GM04503 (cell line): ENCODE measurements at places on chromosomes 1 and 21.

- no peak for DNase-seq
Measured at GRCh38 chr1:38102636-38103035, 56.0 kb upstream of the POU3F1 start.

- no peak for DNase-seq
Measured at GRCh38 chr1:155127967-155128754, 485 bp downstream of the EFNA1 start.

GRCh38 chr1:201876148-201876818 lies 12.4 kb upstream of the SHISA4 start:
- DNase-seq: no peak

GRCh38 chr1:61322008-61322744 lies 239.8 kb downstream of the NFIA start:
- DNase-seq: no peak

- DNase-seq: no peak
Measured at GRCh38 chr1:202568410-202568809, 141.8 kb downstream of the SYT2 start.

DNA sequence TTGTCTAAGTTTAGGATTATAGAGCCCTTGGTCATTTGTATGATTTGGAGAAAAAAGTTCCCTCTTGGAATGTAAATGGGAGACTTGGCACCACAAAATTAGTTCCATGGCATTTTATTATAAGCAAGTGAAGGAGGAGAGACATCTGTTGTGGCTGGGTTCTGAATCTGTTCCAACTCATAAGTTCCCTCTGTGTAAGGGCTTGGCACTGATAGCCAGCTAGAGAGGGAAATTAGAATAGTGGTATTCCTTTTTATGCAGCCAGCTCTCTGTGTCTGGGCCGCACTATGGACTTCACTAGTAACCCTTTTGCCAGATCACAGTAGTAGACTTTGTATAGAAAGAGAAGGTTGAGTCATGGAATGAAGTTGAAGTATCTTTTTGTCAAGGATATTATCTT lies 31.1 kb downstream of the GNAI3 start:
- no peak for DNase-seq

DNA sequence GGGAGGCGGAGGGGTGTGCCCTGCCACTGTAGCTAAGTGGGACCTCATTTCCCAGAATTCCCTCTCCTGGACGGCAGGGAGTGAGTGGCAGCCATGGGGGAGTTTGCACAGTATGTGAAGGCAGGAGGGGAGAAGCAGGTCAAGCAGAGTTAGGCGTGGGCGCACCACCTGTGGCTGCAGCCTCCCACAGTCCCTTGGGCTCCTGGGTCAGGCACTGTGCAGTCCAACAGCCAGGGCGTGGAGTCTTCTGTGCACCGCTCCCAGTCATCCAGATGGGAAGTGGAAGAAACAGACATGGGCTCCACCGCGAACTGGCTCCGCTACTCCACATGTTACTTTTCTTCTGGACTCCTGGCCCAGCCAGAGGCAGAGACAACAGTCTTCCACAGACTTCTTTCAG lies 85.4 kb upstream of the TIAM1 start:
- DNase-seq: no peak

GRCh38 chr1:173917149-173917548 lies at the start of gene SERPINC1:
Gene SERPINC1, minus strand, starts transcription at chr1:173917327. Its CDS starts 68 bp downstream, at chr1:173917259.
- DNase-seq: no peak

DNA sequence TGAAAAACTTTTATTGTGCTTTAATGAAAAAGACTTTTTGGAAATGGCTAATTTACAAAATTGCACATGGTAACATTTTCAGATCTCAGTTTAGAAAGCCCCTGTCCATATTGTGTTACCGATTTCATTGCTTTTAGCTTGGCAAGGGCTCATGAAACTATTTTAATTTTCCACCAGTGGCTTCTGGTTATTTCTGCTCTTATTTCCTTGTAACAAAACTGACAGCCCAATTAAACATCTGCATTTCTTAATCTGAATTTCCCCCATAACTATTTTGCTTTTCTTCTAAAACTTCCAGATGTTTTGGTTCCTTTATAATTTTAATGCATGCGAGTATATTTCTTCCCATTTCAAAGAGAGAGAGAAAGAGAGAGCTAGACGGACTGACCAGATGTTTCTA lies 264.8 kb downstream of the PTPRC start:
- DNase-seq: no peak

DNA sequence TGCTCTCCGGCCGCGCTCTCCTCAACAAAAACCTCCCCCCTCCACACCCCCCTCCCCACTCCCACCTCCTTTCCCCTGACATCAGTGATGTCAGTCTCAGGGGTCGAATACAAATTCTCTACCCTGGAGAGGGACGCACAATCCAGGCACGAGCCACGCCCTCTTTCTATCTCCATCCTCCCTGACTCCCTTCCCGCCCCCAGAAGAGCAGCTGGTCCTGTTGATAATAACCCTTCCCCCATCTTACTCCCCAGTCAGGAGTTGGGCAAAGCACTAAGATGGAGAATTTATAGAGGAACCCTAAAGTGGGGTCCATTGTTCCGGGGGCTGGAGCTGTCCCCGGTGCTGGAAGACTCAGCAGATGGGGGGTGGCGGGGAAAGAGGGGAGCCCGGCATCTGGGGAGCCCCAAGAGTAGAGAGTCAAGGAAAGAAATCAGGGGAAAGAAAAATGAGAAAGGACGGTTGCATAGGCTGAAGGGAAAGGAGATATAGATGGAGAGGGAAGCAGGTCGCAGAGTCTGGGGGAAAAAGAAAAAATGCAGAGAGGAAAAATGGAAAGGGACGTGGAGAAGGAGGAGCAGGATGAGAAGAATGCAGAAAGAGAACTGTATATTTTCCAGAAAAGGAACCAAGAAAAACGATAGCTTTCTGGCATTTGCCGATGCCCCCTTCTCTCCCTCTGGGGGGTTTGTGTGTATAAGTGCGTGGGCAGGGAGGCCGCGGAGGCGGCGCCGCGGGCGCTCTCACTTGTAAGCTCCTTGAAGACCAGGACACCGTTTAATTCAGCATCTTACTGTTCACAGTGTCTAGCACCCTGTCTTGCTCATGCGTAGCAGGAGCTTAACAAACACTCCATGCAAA lies at the start of gene CELF3:
Gene CELF3 (minus strand): TSS at position 33 of the 861 bp plus-strand sequence. CDS start 783 bp downstream, outside the sequence.
- no peak for DNase-seq

GRCh38 chr1:209831615-209832014 lies 3.8 kb downstream of the UTP25 start:
- no peak for DNase-seq

DNA sequence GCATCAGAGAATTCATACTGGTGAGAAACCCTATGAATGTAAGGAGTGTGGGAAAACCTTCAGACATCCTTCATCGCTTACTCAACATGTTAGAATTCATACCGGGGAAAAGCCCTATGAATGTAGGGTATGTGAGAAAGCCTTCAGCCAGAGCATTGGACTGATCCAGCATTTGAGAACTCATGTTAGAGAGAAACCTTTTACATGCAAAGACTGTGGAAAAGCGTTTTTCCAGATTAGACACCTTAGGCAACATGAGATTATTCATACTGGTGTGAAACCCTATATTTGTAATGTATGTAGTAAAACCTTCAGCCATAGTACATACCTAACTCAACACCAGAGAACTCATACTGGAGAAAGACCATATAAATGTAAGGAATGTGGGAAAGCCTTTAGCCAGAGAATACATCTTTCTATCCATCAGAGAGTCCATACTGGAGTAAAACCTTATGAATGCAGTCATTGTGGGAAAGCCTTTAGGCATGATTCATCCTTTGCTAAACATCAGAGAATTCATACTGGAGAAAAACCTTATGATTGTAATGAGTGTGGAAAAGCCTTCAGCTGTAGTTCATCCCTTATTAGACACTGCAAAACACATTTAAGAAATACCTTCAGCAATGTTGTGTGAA lies 12.8 kb downstream of the ZFP69B start:
- no peak for DNase-seq

GRCh38 chr1:84742653-84743052 lies 52.4 kb upstream of the SSX2IP start:
- no peak for DNase-seq

DNA sequence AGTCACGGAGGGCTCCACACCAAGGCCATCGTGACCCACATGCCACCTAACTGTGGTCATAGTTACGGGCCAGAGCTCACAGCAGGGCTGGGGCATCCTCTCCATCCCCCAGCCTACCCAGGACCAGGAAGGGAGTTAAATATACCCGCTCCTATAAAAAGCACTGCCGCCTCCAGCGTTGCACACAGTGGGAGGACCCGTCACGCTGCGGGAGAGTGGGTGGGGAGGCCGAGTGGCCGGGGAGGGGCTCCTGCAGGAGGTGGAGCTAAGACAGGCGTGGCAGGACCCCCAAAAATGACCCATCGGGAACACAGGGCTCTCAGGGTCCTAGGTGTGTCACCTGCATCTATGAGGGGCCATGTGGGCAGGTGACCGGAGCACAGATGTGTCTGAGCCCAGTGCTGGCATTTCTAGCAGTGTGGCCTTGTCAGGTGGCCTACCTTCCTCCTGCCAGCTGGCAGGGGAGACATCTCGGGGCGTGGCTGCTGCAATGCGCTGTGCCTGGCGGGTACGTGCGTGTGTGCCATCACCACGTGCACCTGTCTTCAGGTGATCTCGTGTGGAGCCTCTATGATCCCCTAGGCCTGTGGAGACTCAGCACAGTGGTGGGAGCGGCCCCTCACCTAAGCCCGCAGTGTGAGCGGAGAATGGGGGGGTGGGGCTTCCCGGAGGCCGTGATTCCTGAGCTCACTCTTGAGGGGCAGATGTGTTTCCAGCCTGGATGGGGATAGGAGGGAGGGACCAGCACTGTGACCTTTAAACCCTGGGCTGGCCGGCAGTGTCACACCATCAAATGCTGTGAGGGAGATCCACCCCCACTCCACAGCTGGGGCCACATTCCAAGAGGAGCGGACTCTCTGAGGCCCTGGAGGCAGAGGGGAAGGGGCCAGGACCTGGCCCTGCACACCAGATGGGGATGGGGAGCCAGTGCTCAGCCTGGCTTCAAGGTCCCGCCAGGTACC lies 17.7 kb downstream of the AGRN start:
- DNase-seq: no peak

- DNase-seq: no peak
Measured at GRCh38 chr1:37308031-37308960, 166.1 kb upstream of the ZC3H12A start.

GRCh38 chr21:26804895-26805609 lies 40.2 kb downstream of the ADAMTS1 start:
- no peak for DNase-seq

GRCh38 chr1:89600451-89601224 lies 32.3 kb upstream of the LRRC8C start:
- no peak for DNase-seq

GRCh38 chr1:84062496-84062895 lies 63.6 kb upstream of the TTLL7 start:
- DNase-seq: no peak

- no peak for DNase-seq
Measured at GRCh38 chr21:42585881-42586280, 67.5 kb upstream of the PDE9A start.

GRCh38 chr1:161772397-161772796 lies 6.3 kb downstream of the ATF6 start:
- DNase-seq: no peak

- no peak for DNase-seq
Measured at GRCh38 chr1:71634159-71634558, 553.3 kb upstream of the ZRANB2 start.

DNA sequence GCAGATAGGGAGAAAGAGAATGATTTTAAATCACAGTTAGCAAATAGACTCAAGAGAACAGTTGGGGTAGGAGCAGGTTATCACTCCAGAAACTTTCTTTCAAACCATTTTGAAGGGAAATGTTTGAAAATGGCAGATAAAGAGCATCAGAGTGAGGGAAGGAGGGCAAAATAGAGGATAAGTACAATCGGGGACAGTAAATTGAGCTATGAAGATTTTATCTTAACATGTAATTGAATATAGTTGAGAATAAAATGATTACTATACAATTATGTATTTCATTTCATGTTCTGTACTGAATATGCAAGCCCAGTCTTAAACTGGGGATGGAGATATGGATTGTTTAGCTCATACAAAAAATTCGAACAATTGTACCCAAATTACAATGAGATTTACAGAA lies 54.0 kb downstream of the MAP10 start:
- no peak for DNase-seq

DNA sequence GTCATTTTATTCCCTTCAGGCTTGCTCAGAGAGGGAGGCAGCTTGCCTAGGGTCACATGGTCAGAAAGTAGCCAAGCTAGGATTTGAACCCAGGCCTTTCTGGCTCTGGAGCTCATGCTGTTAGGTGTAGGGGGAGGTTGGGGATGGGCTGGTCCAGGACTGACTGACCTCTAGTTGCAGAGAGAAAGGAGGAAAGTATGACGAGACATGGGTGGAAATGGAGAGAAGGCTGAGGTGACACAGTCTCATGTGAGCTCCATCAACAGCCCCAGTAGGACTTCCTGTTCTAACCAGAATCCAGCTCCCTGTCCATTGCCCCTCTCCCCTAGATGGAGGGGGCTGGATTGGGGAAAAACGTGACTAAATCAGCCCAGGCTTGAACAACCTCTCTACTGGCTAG lies 15.5 kb upstream of the SYNC start:
- DNase-seq: no peak

DNA sequence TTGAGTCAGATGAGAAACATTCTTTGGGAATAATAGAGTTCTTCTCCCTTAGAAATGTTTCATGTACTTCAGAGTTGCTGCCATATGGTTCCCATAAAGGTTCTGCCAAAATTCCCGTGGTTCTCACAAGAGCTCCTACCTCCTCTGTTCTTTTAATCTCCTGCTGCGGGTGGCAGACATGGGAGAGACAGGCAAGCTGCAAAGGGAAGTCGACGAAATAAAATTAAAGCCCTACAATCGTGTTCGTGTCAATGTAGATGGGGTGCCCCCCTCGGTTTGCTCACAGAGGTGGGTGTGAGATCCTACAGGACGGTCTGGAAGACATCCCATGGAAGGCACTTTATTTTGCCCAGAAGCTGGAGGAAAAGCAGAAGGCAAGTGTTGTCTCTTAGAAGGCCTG lies 276.0 kb downstream of the RWDD3 start:
- no peak for DNase-seq

GRCh38 chr1:214260561-214261205 lies 20.3 kb upstream of the SMYD2 start:
- no peak for DNase-seq

DNA sequence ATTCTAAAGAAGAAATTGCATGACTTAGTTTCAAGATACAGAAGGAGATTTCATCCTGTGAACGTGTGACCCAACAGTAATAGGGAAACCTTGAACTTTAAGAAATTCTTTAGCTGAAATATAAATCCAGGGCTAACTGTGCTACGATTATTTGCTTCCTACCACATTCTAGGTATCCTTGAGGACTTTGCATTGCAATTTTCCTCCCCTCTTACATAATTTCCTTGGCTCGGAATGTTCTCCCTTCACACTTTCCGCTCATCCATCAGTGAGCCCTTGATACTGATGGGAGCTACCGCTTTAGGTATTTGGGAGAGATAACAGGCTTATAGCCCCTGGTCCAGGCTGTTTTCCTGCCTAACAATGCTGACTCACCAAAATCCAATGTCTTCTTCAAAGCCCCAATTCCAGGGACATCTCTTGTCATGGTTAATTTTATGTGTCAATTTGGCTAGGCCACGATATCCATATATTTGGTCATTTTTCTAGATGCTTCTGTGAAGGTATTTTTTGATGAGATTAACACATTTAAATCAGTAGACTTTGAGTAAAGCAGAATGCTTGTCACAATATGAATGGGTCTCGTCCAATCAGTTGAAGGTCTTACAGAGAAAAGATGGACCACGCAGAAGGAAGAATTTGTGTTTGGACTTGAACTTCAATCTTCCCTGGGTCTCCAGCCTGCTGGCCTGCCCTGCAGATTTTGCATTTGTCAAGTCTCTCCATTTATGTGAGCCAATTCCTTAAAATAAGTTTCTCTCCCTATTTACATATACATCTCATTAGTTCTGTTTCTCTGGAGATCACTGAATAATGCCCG lies 121.2 kb downstream of the PTPN14 start:
- no peak for DNase-seq

- no peak for DNase-seq
Measured at GRCh38 chr1:39626646-39627045, 12.8 kb downstream of the HEYL start.
